GM19239 (cell line): ENCODE measurements at places on chromosomes 11 and 22.

DNA sequence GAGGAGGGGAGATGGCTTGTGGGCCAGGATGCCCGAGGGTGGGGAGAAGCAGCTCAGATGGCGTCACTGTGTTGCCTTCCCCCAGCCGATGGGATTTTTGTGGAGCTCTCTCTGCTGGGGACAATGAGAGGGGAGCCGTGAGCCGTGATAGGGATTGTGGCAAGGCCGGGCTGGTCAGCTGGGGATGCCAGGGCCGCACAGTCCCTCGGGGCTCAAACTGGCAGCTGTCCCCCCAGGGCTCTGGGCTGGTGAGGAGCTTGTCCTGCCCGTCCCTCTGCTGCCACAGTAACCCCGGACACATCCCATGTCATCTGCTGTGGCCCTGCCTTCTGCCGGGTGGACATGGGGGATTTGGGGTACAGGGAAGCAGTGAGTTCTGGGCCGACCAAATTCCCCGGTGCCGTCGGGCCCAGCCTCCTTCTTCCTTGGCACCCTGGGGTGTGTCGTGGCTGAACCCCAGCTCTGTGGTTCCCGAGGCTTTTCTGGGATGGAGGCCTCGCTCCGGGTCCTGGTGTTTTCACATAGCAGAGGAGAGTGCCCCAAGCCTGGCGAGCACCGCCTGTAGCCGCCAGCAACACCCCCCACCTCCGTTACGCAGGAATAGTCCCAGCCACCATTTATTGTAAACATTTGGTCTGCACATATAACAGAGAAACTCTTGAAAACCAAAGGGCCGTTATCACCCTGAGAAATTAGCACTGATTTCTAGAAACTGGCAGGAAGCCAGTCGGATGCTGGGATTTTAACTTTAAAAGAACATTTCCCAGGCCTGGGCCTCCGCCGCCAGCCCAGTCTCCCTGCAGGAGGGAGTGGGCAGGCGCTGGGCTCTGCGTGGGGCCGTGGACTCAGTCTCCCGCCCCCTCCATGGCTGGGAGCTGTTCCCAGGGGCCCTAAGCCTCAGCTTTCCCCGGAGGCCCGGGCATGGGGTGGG lies 9.9 kb downstream of the BRSK2 start:
- no peak for DNase-seq

GRCh38 chr11:16412525-16413172 lies 56.3 kb upstream of the SOX6 start:
- DNase-seq = no peak

DNA sequence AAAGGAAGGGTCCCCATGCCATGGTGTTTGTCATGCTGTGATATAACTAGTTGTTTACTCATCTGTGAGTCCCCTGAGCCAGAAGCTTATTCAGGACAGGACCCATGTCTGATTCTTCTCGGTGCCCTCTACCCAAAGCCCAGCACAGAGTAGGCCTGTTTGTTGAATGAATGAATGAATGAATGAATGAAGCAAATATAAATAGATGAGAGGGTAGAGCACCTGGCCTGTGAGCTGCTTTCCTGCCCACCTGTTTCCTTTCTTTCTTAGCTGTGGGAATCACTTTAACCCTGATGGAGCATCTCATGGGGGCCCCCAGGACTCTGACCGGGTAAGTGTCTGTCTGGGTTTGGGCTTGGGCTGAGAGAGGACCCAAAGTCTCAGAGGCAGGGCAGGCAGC lies 7.2 kb downstream of the CCS start:
- no peak for DNase-seq

- DNase-seq = no peak
Measured at GRCh38 chr22:29128891-29129807, 56.3 kb downstream of the KREMEN1 start.

DNA sequence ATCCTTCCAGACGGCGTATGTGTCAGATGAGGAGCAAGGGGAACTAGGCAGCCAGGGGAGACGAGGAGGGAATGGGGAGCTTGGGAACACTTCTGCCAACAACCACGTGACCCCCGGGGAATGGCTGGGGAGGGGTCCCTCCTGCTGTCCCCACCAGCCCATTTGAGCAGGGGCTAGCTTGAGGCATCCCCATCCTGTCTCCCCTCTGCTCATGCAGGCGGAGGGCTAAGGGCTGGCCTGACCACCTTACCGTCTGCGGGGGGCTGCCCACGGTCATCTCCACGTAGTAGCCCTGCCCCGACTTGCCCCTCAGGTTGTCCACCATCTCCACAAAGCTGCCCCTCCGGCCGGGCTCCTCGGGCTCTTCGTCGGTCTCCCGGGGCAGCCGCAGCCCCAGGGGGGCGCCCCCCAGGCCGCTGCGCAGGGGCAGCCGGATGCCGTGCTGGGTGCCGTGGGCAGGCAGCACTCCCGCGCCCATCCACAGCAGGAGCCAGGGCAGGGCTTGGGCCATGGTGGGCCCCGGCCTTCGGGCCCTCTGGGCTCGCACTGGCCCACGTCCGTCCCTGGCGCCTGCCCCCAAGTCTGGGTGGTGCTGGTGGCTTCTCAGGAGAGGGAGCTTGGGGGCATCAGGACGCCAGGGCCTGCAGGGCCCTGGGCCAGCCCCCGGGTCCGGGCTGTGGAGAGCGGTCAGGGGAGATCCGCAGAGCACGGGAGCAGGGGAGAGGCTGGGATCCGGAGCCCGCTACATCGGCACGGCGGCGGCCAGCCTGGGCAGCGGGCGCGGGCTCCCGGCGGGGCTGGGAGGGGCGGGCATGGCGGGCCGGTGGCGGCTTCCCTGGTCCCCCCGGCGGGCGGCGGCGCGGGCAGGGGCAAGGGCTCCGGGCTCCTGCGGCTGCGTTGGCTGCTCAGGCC lies 515 bp downstream of the BACE1 start:
- no peak for DNase-seq

DNA sequence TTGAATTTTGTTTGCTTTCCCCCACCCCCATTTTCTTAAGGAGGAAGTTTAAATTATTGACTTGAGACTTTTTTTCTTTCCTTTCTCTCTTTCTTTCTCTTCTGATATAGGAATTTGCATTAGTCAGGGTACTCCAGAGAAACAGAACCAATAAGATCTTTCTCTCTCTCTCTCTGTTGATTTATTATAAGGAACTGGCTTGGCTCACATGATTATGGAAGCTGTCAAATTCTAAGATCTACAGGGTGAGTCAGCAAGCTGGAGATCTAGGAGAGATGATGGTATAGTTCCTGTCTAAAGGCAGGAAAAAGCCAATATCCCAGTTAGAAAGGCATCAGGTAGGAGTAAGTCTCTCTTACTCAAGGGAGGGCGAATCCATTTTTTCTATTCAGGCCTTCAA lies 64.0 kb downstream of the CCDC81 start:
- no peak for DNase-seq

DNA sequence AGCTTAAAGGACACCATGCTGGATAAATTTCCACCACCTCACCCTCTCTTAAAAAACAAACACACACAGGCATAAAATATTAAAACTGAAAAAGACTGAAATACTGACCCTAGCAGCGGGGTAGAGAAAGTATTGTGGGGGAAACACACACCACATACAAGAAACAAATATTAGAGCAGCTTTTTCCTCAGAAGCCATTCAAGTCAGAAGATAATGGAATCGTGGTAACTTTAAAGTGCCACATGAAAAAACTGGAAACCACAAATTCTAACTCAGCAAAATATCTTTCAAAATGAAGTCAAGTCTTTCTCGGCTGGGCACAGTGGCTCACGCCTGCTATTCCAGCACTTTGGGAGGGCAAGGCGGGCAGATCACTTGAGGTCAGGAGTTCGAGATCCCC lies 223.2 kb downstream of the DYNC2H1 start:
- DNase-seq = no peak

GRCh38 chr11:7599209-7599608 lies 74.1 kb downstream of the CYB5R2 start:
- no peak for DNase-seq

DNA sequence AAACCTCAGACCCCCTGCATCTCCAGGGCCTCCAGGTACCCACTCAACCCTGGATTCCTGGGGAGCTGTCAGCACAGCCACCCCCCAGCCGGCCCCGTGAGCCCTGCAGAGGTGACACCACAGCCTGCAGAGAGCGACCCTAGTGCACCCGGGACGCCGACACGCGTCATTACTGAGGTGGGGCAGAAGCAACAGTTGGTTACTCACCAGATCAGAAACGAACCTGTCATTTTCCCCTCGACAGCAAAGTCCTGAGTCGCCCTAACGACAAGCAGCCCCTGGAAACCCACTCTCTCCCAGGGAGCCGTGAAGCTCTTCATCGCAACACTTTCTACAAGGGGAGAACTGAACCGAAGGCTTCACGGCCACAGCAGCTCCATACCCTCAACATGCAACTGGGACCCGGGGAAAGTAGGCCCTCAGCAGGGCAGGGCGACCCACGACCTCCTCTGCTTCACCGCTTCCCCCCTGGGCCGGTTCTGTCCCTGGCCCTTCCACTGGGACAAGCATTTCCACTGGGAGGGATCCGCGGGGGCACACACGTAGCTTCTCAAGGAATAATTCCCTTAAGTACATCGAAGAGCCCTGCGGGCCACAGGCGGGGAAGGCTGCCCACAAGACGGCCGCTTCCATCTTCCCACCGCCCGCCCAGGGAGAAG lies 1.6 kb downstream of the BRD1 start:
- DNase-seq = no peak

GRCh38 chr22:30882184-30882717 lies 86.3 kb downstream of the MORC2 start:
- no peak for DNase-seq

GRCh38 chr11:118088531-118088930 lies 1.8 kb upstream of the SMIM35 start:
- no peak for DNase-seq

DNA sequence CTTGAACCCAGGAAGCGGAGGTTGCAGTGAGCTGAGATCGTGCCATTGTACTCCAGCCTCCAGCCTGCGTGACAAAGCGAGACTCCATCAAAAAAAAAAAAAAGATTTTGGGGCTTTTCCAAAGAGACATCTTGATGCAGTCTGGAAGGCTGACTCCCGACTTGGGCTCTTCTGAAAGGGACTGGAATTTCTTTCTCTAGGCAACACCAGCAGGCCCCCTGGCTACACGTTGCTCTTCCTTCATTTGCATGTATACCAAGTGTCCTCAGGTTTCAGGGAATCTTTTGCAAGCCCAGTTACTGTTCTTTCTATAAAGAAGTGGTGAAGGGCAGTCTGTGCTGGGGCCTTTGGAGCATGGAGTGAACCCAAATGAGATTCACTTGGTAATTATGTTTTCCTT lies 211.0 kb downstream of the GRIK4 start:
- DNase-seq = no peak

- no peak for DNase-seq
Measured at GRCh38 chr22:19173047-19174035, 5.2 kb downstream of the SLC25A1 start.

DNA sequence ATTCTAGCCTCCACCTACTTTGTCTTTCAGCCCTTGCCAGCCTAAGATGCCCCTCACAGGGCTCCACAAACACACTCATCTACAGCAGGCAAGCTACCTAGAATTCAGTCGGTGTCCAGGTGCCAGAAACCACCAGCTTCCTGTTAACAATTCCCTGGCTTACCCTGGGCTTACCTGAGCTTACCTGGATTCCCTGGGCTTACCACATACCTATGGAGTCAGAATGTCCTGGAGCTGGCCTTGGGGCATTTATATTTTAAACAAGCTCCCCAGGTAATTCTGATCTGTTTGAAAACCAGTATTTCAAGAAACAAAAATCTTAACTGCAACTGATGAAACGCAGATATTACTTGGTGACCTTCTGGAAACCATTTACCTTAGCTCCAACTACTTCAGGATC lies 123.6 kb downstream of the SLC1A2 start:
- no peak for DNase-seq

DNA sequence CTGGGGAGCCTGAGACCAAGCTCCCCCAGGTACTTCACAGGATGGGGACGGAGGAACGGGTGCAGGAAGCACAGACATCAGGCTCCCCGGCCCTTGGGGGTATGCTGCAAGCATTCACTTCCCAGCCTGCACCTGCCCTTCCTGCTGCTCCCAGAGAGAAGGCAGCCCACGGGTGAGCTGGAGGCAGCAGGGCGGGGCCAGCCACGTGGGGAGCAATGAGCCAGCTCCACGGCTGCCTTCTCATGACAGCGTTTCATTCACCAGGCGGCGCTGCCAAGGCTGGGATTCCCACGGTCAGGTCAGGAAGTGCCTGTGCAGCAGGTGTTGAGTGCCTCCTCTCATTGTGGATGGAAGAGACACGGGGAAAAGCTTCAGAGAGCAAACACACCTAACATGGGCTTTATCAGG lies 14.5 kb upstream of the PHLDA2 start:
- DNase-seq = no peak

GRCh38 chr22:44837481-44837880 lies 85.1 kb downstream of the ARHGAP8 start:
- DNase-seq = no peak

GRCh38 chr11:17906436-17906835 lies 106.4 kb downstream of the SERGEF start:
- no peak for DNase-seq

- no peak for DNase-seq
Measured at GRCh38 chr11:101870510-101870909, 44.3 kb upstream of the CEP126 start.

GRCh38 chr11:69446108-69446507 lies 35.4 kb upstream of the LINC01488 start:
- DNase-seq = no peak

DNA sequence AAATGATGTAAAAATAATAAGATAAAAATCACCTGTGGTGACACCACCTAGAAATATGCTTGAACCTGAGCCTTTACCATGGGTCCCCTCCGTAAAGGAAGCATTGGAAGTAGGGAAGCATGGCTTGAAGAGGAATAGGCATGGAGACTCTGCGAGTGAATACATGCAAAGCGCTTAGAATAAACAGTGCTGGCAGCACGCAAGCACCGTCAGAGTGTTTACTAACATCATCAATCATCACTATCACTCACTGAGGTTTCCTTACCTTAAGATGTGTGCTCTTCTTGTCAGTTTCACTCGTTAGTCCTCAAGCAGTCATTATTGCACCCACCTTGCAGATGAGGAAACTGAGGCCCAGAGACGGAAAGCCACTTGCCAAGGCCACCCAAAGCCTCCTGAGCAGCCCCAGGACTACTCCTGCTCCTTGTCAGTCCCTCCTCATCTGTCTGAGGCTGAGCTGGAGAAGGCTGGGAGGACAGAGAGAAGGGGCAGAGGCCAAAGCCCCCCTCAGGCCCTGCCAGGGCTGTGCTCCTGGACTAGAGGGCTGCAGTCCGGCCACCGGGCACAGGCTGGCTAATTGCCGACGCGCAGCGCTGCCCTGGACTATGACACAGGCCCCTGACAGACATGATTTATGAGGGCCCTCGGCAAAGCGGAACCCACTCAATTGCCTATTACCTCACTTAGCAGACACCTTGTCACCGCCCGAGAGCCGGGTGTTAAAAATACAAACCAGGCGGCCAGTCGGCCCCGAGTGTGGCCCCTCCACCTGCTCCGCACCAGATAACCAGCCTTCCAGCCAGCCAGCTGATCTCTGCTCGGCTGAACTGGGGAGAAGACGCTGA lies 168.9 kb downstream of the MN1 start:
- no peak for DNase-seq

DNA sequence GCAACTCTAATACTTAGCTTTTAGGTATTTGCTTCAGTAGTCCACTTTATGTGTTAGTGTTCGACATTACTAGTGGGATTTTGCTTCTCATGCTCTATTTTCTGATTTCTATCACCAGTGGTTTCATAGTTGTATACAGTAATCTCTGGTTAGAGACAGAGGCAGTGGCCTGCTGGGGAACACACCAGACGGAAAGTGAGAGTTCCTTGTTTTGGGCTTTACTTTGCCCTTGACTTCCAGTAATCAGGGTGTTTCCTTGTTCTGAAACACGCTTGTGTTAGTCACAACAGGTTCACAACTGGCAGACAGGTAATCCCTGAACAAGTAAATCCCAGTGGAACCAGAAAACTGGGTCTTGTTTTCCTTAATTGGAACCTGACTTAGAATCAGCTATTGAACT lies 56.0 kb downstream of the PACS1 start:
- no peak for DNase-seq
